Activated CD8-positive, alpha-beta T cell treated with anti-CD3 and anti-CD28 coated beads for 36 hours (primary cell): ENCODE measurements at places on chromosomes 1 and 21. TPM values are rescaled to one million over a fixed set of nuclear protein-coding genes. Genes with fewer than 3 reads are reported as not detected.

DNA sequence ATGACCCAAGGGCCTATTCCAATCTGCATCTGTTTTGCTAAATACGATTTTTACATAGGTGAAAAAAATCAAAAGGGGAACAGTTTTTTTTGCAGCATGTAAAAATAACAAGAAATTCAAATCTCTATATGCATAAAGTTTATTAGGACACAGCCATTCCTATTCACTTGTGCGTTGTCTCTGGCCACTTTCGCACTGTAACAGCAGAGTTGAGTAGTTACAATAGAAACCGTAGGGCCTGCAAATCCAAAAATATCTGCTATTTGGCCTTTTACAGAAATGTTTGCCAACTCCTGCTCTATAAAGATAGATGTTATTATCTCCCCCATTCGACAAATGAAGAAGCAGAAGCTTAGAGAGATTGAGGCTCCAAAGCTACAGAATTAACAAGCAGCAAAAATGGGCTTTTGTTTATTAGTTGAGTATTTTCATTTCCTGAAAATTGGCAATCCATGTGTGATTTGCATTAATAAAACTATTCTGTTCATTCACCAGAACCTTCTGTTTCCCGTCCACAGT, 5.5 kb downstream of the DYNLT5 start:
- peaks cover 16% of the 10 kb centered on the region for H3K27me3 ChIP-seq
- H3K27ac ChIP-seq: no peak overlapping the region
- H3K36me3 ChIP-seq: no peaks in the 10 kb centered on the region

- no peaks in the 10 kb centered on the region for H3K4me1 ChIP-seq
- H3K27me3 ChIP-seq: peaks cover 4% of the 10 kb centered on the region
- no peaks in the 10 kb centered on the region for H3K36me3 ChIP-seq
- no peak overlapping the region for H3K4me3 ChIP-seq
- DNase-seq: no peak
Observed at GRCh38 chr1:99657213-99658030, 11.5 kb downstream of the PALMD start.

GRCh38 chr1:116164604-116165368, 53.6 kb downstream of the MAB21L3 start:
- no peak overlapping the region for H3K4me3 ChIP-seq
- H3K4me1 ChIP-seq: peaks cover 9% of the 10 kb centered on the region
- DNase-seq: no peak
- no peaks in the 10 kb centered on the region for H3K27me3 ChIP-seq
- H3K36me3 ChIP-seq: no peaks in the 10 kb centered on the region

DNA sequence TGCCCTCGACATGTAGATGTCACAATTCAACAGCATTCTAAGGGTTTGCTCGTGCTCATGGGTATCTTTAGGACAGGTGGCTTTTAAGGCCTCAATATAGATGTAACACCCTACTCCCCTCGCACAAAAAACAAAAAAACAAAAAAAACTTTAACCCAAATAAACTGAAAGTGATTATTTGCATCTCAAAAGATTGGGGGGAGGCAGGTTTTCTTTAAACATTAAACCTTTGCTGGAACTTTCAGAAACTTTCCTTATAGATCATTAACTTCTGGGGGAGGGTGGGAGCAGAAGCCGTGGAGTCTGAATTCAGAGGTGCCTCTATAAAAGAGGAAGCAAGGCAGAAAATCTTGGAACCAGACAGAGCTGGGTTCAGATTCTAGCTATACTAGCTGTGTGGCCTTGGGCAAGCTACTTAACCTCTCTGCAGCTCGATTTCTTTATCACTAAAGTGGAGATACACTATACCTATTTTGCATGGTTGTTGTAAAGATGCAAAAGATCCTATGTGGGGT, 3.2 kb upstream of the KIAA1614 start:
- H3K27me3 ChIP-seq: peaks cover 32% of the 10 kb centered on the region
- peaks cover 2% of the 10 kb centered on the region for H3K4me1 ChIP-seq
- H3K4me3 ChIP-seq: no peak overlapping the region
- no peak overlapping the region for H3K27ac ChIP-seq
- DNase-seq: no peak

The GLIS1 gene
- not detected for total RNA-seq

The NCSTN gene
- total RNA-seq: 36.6 TPM
